ENCODE measurements at places on chromosomes 16 and 17.

- DNase-seq, result no peak
These were observed 87.5 kb upstream of the DNAH17 start for GRCh38 chr17:78664476-78665386.

- DNase-seq, result no peak
These were observed 155.6 kb upstream of the MON1B start for GRCh38 chr16:77035361-77035760.

DNA sequence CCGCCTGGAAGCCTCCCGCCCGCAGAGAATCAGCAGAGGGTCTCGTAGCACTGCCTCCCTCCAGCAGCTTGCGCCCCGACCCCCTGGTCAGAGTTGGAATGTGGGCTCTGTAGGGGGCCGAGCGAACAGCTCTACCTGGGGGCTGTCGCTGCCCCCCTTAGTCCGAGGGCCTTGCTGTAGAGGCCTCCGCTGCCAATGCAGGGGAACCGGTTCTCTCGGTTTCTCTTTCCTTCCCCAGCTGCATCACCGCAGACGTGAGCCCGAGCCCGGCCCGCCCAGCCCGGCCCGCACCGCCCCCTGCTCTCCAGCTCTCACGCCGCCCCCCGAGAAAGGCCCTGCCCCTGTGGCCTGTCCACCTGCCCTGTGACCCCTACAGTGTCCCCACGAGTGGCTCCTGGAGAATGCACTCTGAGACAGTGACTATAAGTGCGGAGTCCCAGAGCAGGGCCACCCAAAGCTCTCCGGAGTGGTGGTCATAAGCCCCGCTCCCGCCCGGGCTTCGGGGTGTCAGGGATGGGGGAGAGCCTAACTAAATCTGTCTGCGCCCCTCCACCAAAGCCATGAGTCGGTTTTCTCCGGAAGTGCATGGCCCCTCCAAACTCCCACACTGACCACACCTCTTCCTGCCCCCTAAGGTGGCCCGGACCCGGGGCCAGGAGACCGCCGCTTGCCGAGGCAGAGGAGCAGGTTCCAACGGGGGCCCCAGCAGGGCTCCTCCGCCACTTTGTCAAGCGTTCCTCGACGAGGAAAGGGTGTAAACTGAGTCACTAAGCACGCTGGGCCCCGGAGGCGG lies 1.7 kb downstream of the ARHGAP27 start:
- DNase-seq, result no peak

GRCh38 chr16:80932708-80933095 lies 74.0 kb downstream of the CMC2 start:
- DNase-seq, result no peak

GRCh38 chr17:40992666-40993065 lies 1.3 kb downstream of the KRTAP3-3 start:
- DNase-seq, result no peak

GRCh38 chr16:17474037-17474436 lies 3.3 kb upstream of the XYLT1 start:
- no peak for DNase-seq

- DNase-seq, result no peak
These were observed 26.5 kb upstream of the ITGAX start for GRCh38 chr16:31328322-31329052.

GRCh38 chr17:56085576-56086267 lies 67.6 kb upstream of the ANKFN1 start:
- no peak for DNase-seq

DNA sequence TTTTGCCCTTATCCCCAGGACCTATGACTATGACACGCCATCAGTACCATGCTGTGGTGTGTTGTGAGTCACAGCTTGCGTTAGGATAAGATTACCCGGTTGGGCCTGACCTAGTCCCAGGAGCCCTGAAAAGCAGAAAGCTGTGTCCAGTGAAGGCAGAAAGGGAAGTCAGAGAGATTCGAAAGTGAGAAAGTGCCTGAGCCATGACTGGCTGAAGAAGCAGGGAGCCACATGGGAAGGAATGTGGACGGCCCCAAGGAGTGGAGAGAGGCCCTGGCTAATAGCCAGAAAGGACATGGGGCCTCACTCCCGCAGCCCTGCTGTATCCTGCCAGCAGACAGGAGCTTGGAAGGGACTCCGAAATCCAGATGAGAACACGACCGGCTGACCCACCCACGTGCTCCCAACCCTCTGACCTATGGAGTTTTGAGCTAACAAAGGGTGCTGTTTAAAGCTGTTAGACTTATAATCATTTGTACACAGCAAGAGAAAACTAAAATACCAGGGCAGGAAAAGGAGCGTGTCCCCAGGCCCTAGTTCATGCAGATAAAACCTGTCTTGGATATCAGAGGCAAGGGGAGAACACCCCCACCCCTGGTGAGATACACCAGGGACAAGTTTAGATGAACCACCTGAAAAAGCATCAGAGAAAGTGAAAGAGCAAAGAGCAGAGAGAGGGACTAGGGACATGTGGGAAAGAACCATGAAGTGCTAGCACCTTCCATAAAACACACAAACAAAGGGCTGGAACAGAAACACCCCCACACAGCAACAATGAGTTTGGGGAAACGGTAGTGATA lies 115.3 kb downstream of the SLC39A11 start:
- DNase-seq, result no peak

DNA sequence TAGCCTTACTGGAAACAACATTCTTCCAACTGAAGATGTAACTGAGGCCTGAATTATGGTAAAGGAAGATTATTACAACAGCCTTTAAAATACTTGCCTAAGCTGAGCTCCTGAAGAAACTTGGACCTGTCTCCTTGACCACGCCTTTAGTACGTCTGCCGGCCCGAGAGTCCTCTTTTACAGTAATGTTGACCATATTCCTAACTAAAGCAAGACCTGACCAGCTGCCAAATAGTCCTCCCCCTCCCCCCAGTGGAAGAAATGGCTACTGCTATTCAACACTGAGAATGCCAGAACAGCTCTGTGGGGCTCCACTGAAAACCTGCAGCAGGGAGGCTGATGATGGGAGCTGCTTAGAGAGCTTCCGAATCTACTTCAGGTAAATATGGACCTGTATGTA lies 12.6 kb upstream of the FOXJ1 start:
- DNase-seq, result no peak

GRCh38 chr17:16019347-16019746 lies 19.7 kb downstream of the TTC19 start:
- DNase-seq, result no peak
